Left kidney (tissue), 8 donors: ENCODE measurements at places on chromosomes 5 and 9.

DNA sequence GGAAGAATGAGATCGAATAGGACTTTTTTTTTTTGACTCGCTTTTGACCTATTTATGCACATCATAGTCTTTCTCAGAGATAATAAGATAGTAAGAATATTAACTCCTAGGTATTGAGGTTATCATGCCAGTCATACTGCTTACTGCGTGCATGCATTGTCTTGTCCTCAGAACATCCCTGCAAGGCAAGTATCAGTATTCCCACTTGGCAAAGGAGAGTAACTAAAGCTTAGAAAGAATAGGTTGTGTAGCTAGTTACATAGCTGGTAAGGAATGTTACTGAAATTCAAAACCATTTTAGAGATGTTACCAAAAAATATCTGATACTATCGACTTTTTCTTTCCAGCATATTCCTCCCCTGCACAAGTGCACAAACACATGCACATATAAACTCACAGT is 296.1 kb upstream of the CLINT1 start:
- no peak for DNase-seq

DNA sequence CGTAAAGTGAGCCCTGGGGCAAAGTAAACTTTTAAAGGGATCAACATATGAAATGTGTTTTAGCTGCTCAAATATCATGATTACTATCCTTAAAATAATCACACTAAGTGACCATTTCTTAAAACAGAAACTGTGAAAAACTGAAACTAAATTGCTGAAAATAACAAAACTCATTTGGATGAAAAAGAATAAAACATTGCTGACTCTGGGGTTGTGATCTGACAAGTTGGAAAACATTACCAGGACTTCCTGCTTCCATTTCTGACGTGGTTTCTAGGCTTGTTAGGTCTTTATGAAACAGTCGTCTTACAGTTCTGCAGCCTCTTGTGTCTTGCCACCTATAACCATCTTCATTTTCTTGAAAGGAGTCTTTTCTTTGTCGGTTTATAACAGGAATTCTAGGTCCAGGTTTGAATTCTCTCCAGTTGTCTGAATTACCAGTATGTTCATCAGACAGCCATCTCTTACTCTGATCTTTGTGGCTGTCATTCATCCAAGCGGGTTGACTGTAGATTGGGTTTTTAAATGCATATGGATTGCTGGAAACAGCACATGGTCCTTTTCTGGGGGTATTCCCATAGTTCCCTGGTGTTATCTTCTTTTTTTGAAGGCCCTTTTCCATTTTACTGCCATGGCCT is 1.7 kb downstream of the TUT7 start:
- DNase-seq, result no peak

GRCh38 chr5:132949136-132949535 is 14.3 kb downstream of the AFF4 start:
- DNase-seq, result no peak

DNA sequence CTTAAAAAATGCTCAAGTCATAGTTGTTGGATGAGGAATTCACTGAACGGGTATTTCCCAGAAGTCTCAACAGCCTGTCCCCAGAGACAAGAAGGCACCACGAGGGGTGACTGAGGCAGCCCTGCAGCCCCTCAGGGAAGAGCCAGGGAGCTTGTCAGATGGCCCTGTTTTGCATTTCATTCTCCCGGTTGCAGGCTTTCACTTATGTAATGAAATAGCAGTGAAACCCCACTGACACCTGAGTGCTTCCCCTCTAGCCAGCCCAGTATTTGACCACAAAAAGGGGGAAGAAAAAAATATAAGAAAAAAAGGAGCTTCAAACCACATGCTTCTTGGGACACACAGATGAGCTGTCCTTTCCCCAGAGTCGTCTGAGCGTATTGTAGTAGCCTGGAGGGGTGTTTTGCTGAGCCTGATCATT is 75.3 kb upstream of the IL12B start:
- no peak for DNase-seq
